Bronchial smooth muscle cell (primary cell): ENCODE measurements at places on chromosomes 5 and 9. TPM values are rescaled to one million over a fixed set of nuclear protein-coding genes. Genes with fewer than 3 reads are reported as not detected.

EGR1 gene
- 1.7 and 2.9 TPM in 2 replicates for total RNA-seq

MOB3B gene
- total RNA-seq, result 0.09 and 0.16 TPM in 2 replicates

CNTFR gene
- total RNA-seq, result not detected in 2 replicates

CDHR2 gene
- total RNA-seq, result 0.09 and 0.32 TPM in 2 replicates

TIFAB gene
- not detected in 2 replicates for total RNA-seq
